ENCODE measurements at places on chromosomes 12 and 14.

DNA sequence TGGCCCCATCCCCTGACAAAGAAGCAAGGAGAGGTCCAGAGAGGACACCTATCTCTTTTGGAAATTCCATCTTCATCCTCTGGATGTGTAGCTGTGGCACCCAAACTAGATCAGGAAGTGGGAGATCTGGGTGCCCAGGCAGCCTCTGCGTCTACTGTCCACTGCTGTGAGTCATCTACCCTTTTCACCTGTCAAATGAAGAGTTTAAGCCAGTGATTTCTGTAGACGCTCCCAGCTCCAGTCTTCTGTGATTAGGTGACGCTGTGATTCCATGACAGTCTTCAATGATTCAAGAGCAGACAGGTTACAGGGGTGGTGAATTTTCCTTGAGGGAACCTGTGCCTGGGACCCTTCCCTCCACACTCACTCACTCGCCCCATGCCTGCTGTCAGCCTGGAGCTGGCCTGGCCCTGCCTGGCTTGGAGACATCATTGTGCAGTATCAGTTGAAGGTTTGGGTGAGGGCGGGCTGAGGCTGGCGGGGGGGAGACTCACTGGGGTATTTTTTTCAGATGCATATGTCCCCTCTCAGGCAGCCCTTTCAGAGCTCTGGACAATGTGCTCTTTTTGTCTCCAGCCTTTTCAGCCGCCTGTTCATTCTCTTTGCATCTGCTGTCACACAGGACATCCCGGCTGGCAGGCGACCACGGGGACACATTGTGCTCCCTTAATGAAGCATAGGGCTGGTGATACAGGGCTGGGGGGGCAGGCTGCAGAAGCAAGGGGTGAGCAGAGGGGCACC lies 56.8 kb upstream of the PARP11 start:
- no peak for DNase-seq

GRCh38 chr12:79183003-79183402 lies 318.4 kb downstream of the SYT1 start:
- no peak for DNase-seq

DNA sequence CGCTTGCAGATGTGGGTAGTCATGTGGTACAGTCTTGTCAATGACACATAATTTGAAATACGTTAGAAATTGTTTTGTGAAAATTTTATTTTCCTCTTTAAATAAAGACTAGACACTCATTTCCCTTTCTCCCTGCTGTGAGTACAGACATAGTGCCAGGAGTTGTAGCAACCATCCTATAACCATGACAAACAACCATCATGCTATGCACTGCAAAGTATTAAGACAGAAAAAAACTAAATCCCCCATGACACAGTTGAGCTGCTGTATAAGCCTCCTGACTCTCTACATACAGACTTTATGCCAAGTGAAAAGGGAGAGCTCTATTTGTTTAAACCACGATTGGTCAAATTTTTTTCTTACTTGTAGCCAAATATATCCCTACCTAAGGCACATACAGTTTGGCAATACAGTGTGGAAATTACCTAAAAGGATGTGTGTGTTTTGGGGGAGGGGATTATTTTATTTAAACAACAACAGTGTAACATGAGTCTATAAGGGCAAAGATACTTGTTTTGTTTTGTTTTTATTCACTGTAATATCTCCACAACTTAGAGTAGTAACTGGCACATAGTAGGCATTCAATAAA lies 45.0 kb upstream of the KRR1 start:
- no peak for DNase-seq

GRCh38 chr12:41055875-41056577 lies 132.1 kb upstream of the PDZRN4 start:
- DNase-seq: no peak

- no peak for DNase-seq
Measured at GRCh38 chr12:28603801-28604200, 413.5 kb downstream of the CCDC91 start.

- no peak for DNase-seq
Measured at GRCh38 chr12:108082485-108082884, 46.6 kb upstream of the WSCD2 start.

DNA sequence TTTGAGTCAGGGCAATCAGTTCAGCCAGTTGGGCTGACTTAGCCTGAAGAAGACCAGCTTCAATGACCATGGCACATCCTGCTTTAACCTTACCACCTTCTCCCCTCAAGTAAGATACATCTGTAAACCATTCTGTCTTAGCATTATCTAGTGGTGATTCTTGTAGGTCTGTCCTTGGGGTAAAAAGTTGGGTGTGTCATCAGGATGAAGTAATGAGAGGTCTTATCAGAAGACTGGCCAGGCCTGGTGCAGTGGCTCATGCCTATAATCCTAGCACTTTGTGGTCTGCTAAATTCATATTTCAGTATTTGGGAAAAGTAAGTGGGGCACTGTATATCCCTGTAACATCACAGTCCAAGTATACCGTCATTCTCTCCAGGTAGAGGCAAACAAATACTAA lies 19.1 kb downstream of the SINHCAF start:
- no peak for DNase-seq

- DNase-seq: no peak
Measured at GRCh38 chr14:61177279-61178225, 103.6 kb downstream of the TMEM30B start.

DNA sequence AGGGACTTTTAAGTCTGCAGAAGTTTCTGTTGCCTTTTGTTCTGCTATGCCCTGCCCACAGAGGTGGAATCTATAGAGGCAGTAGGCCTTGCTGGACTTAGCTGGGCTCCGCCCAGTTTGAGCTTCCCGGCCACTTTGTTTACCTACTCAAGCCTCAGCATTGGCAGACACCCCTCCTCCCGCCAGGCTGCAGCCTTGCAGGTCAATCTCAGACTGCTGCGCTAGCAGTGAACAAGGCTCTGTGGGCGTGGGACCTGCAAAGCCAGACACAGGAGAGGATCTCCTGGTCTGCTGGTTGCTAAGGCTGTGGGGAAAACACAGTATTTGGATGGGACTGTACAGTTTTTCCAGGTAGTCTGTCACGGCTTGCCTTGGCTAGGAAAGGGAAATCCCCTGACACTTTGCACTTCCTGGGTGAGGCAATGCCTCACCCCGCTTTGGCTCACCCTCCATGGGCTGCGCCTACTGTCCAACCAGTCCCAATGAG lies 43.7 kb downstream of the CCDC59 start:
- no peak for DNase-seq

DNA sequence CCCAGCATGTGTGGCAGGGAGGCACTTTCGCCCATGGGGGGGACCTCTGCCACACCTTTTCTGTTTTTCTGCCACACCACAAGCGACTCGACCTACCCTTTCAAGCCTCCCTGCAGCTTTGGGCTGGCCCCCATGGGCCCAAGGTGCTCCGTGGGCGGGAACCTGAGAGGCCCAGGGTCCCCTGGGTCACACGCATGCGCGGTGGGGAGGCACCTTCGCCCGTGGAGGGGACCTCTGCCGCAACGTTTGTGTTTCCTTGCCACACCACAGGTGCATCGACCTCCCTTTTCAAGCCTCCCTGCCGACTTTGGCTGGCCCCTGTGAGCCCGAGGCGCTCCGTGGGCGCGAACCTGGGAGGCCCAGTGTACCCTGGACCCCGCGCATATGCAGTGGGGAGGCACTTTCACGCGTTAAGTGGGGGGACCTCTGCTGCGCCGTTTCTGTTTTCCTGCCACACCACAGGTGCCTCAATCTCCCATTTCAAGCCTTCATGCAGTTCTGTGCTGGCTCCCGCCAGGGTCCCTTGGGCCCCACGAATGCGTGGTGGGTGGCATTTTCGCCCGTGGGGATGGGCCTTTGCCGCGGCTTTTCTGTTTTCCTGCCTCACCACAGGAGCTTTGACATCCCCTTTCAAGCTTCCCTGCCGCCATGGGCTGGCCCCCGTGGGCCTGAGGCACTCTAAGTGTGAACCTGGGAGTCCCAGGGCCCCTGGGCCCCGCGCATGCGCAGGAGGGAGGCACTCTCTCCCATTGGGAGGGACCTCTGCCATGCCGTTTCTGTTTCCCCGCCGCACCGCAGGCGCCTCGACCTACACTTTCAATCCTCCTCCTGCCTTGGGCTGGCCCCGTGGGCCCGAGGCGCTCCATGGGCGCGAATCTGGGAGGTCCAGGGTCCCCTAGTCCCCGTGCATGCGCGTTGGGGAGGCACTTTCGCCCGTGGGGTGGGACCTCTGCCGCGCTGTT lies 332.2 kb downstream of the ALG10 start:
- no peak for DNase-seq

- DNase-seq: peak; percentile 96
Measured at GRCh38 chr12:57893431-57894353, 47.2 kb upstream of the CTDSP2 start.

DNA sequence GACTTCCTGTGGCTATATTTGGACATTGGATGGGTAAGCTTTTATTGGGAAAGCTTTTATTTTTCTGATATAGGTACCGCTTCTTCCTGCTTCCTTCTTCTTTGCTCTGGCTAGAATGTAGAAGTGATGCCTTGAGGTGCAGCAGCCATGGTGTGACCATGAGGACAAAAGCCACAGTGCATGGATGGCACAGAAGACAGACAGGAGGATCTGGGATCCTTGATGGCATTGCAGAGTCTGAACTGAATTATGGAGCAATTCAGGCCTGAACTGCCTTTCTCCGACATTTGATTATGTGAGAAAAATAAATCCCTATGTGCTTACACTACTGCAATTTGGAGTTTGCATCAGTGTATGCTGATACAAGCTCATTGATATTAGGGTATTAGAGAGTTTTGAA lies 191.3 kb upstream of the CRY1 start:
- DNase-seq: no peak

- DNase-seq: no peak
Measured at GRCh38 chr14:38900887-38901286, 202.1 kb downstream of the SEC23A start.

Measured in left ventricle myocardium superior (tissue), 1 donor.